Colonic mucosa (tissue), 4 donors: ENCODE measurements at places on chromosomes 11 and 22.

- DNase-seq = no peak
Observed at GRCh38 chr11:117378976-117379865, 51.6 kb downstream of the CEP164 start.

GRCh38 chr11:127859941-127860354 is 727.4 kb downstream of the ETS1 start:
- no peak for DNase-seq

- DNase-seq = no peak
Observed at GRCh38 chr11:115126515-115127208, 377.6 kb downstream of the CADM1 start.

- DNase-seq = no peak
Observed at GRCh38 chr11:87020764-87021365, 16.9 kb upstream of the TMEM135 start.

DNA sequence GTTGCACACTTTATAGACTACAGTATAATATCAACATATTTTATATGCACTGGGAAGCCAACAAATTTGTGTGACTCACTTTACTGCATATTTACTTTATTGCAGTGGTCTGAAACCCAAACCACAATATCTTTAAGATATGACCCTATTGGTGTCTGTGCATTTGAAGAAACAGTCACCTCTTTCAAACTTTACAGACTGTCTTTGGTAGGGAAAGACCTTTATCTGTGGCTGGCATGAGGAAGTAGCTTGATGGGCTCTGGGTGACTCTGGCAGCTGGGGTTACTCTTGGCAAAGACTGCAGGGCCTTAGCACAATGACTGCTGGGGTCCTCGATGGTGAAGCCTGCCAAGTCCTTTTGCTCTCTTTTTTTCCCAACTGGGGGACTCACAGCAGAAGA is 21.3 kb upstream of the ABTB2 start:
- no peak for DNase-seq

GRCh38 chr11:18280438-18281045 is 14.5 kb downstream of the SAA1 start:
- DNase-seq = no peak

GRCh38 chr22:24146791-24147353 is 34.4 kb upstream of the SUSD2 start:
- DNase-seq = peak; percentile 45

DNA sequence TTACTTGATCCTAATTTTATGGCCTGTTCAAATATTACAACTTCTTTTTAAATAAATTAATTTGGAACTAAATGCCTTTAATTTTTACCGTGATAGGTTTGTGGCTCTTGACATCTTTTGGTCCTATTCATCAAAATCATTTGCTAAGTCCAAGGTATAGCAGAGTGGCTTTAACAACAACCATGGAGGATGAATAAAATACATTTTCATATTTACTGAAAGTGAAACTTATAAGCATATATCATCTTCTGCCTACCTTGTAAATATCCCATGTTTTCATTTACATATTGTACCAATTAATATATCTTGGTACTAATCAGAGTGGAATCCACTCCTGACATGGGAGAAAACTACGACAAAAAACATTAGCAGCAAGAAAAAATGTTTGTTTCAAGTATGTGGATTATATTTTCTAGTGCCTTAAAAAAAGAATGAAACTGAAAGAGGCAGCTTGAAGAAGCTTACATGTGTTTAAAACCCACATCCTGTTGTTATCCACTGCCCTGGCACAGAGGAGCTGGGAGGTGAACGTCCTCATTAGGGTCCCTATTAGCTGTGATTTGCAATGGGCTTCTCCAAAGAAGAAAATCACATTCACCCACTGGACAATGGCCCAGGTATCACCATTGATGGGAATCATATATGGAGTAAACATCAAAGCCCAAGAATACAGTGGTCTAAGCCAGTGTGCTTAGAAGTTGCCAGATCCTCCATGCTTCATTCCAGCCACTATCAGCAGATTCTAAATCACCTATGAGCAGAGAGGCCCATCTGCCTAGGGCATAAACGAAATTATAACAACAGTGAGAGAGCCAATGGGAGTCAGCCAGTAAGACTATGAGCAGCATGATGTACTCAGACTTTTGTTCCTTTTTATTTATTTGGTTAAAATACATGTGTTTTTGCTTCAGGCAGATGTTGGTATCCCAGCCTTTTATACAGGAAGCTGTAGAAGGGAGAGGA is 84.7 kb downstream of the MAML2 start:
- no peak for DNase-seq

DNA sequence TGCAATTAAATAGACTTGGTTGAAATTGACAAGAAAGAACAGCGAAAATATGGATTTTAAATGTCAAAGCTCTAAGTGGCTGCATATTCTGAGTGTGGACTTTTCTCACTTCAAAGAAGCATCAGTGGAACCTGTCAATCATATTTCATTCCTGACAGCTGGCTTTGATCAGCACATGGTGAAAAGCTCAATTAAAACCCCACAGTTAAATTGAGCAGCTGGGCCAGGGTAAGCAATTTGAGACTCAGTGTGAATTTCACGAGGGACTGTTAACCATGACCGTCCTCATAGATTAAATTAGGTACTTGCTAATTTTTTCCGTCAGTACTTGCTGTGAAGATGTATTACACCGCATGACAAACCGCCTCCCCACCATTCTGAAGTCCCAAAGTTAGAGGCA is 11.0 kb upstream of the OR10D3 start:
- no peak for DNase-seq

- DNase-seq = no peak
Observed at GRCh38 chr11:93577286-93577685, 34.1 kb upstream of the SMCO4 start.

DNA sequence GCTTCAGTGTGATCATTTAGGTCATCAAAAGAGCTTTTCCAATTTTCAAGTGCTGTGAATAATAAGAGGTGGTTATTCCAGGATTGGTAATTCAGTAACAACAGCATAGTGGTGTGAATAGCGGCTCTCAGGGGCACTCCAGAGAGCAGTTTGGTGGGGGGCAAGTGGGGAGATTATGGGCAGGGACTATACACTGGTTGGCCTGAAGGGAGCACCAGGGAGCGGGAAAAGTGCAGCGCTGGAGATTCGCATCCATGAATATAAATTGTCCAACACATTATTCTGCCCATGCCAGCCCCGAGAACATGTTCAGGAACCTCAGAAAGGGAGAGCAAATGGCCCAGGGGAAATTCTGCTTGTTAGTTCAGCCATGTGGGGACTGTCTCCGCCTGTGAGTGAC is 37.9 kb downstream of the OR6Q1 start:
- no peak for DNase-seq

GRCh38 chr11:73182824-73183321 is 35.2 kb upstream of the P2RY2 start:
- DNase-seq = peak; percentile 83

DNA sequence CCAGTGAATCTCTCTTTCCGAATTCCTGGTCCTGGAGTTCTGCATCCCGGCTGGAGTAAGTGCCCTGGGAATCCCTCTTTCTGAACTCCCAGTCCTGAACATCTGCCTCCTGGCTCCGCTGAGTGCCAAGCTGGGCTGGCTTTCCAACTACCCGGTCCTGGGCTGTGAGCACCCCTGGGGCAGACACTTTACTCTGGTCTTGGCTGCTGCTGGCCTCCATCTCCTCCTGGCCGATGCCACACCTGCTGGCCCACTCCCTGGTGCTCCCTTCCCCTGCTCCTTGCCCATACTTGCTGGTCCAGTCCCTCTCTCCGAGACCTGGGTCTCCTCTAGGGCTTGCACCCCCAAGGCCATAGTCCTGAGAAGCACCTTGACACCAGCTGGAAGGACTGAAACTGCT is 14.7 kb downstream of the TNKS1BP1 start:
- no peak for DNase-seq
